Transverse colon (tissue), 4 donors: ENCODE measurements at places on chromosomes 6 and 20. TPM values are rescaled to one million over a fixed set of nuclear protein-coding genes. Genes with fewer than 3 reads are reported as not detected.

PAX1 gene
- not detected for total RNA-seq

DNA sequence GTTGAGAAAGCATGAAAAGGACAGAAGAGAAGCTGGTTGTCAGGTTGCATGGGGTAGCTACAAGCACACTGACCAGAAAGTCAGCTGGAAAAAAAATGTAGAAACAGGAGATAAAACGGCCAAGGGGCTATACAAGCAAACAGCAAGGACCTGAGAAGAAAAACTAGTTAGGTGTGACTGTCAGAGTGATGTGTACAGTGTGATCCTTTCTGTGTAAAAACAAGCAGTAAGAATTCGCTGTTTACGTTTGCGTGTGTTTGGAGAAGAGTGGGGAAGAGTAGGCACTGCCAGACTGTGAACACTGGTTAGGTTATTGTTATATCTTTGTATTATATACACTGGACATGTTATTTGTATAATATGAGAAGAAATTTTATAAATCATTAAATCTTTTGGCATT is 28.1 kb downstream of the PTPN1 start:
- DNase-seq, result no peak

IRAK1BP1 gene
- total RNA-seq, result 2.9 TPM

DNA sequence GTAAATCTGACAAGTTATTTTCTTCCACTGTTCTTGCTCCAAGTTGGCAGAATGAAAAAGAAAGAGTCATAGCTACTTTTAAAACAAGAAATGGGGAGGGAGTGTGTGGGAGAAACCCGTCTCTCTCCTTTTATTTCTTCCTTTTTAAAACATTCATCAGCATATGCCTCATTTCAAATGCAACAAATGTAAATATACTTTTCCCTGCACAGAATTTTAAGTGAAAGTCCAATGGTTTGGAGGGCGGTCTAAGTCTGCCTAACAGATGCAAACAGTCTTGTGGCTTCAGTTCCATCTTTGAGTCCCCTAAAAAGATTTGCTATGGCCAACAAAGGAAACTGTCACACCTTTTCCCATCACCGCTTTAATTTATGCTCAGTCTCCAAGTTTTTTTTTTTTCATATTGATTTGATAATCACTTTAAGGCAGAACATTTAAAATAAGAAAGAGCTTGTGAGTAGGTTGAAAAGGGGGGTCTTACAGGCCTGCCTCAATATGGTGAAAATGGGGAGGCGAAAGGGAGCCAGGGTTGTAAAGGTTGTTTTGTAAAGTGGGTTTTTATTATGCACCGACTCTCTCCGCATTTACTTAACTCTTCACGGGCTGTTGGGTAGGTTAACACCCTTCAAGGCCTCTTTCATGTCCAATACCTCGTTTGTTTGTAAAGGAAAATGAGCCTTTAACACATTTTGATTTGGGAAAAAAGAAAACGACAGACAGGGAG is 4.6 kb downstream of the TFAP2D start:
- no peak for DNase-seq

GRCh38 chr6:143872201-143872600 is 7.9 kb downstream of the ZC2HC1B start:
- no peak for DNase-seq

LINC00237 gene
- total RNA-seq, result not detected

DNA sequence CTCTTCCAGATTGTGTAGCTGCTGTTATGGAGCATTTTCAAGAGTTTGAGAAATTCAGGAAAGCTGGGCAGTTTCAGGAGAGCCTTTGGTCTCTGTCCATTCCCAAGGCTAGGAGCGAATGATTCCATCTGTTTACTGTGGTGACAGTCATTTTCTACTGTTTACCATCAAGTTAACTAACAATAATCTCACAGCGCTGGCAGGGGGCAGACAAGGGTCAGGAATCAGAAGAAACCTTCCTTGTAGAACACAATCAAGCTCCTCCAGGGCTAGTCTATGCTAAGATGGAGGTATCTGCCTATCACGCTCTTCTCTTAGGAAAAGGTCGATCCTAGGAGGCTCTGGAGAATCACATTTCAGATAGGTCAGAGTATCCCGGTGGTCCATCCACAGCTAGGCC is 293.9 kb downstream of the KIF16B start:
- no peak for DNase-seq

- no peak for DNase-seq
Observed at GRCh38 chr6:68760941-68761676, 126.0 kb downstream of the ADGRB3 start.

ZNF318 gene
- 13.0 TPM for total RNA-seq

GRCh38 chr20:37530696-37531095 is 3.0 kb upstream of the BLCAP start:
- no peak for DNase-seq

GRCh38 chr6:122903266-122903915 is 92.6 kb upstream of the CLVS2 start:
- no peak for DNase-seq

RHAG gene
- total RNA-seq, result 0.64 TPM
